ENCODE measurements at places on chromosomes 4 and X.

DNA sequence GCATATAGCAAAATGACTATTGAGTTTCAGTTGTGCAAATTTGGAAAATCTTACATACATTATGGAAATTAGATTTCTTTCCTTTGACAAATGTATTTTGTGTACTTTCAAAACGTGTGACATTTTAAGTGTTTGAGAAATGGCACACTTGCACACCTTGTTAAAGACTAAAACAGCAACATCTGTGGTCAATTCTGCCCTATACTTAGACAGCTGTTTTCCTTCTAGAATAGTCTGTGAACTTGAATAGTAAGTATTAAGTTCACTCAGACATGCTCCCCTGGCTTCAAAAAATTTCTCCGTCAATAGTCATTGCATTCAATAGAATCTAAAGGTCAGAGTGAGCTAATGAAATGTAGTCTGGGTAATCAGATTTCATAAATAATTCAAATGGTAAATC, 21.7 kb upstream of the TBC1D9 start:
- no peak for DNase-seq

DNA sequence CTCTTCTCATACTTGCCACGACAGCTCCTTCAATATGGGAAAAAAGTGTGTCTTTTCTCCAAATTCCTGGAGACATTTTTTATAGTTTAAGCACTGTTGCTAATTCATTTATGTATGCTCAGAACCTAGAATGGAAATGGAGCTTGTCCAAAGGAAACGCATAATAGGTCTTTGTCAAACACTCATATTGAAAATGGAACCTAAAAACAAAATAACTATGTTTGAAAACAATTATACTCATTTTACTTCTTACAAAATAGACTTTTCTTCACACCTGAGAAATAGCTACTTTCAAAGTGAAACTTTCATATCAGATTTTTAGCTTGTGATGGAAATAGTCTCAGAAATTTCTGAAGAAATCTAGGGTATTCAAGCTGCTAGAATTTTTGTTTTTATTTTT, 529.7 kb upstream of the BOD1L1 start:
- no peak for DNase-seq

DNA sequence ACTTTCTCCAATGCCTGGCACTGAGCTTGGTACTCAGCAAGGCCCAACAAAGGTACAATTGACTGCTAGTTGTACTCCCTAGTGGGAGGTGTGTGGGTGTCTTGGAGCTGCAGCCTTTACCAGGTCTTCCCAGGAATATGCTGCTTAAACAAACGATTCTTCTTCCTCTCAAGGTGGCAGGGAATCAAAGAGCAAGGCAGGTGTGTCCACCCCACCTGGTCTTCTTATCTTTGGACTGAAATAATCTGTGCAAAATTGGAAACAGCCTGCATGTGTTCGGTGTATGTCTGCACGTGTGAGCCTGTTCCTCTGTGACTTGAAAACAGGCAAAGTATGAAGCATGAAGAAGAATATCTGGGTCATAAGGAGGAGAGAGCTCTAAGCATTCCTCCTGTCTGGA, 235.3 kb downstream of the PTTG2 start:
- DNase-seq = no peak

DNA sequence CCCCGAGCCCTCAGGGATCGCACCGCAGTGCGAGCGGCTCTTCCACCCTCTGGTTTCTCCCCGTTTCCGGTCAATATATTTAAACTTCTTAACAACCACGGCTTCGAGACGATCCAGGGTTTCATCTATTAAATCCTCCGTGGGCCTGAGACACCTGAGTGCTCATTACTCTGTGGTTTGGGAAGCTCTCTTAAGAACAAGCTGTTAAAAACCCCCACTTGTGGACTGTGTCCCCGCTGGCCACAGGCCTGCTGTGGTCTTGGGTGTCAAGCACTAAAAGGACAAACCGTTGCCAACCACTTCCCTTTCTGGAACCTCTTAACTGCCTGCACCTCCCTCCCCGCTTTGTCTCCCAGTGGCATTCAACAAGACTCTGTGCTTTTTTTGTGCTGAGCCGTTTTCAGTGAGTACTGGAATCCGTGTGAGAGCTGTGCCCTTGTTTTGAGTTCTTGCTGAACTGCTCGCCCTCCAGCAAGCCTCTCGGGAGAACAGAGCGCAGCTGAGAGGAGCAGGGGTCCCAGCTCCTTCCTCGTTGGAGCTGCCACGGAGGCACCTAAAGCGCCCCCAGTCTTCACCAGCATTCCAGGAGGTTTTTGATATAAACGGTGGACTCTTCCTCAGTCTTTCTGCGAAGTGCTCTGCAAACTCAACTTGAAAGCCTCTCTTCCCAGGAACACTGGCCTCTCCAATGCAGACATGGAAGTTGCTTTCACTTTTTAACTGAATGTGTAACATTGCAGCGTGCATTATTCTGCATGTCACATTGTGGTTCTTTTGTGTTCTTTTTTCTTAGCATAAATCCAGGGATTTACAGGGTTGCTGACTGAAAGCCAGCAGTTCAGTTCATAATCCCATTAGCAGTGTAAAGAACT, 691 bp upstream of the IGFBP7 start:
- no peak for DNase-seq

All from HS-5 (cell line).